Mesenchymal stem cell (in vitro differentiated cells and primary cell): ENCODE measurements at places on chromosomes 7 and 10.

GRCh38 chr7:90269163-90269562, 24.2 kb downstream of the CFAP69 start:
- DNase-seq: no peak

DNA sequence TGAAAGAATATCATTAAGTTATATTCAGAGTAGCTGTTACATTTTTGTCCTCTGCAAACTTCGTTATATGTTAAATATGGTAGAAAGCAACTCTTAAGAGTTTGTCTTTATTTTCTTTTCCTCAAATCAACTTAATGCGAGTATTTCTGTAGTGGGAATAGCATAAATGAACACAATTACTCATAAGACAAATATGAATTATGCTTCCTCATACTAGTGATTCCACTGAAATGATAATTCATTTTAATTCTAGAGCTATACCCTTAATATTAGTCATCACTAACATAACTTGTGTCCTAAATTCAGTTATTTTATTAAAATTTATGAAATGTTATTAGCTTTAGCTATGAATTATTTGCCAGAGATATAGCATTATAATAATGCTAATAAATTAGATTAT, 820.6 kb upstream of the KCND2 start:
- no peak for DNase-seq

GRCh38 chr10:108911814-108912541, 1011.3 kb downstream of the XPNPEP1 start:
- DNase-seq: peak; percentile 84

DNA sequence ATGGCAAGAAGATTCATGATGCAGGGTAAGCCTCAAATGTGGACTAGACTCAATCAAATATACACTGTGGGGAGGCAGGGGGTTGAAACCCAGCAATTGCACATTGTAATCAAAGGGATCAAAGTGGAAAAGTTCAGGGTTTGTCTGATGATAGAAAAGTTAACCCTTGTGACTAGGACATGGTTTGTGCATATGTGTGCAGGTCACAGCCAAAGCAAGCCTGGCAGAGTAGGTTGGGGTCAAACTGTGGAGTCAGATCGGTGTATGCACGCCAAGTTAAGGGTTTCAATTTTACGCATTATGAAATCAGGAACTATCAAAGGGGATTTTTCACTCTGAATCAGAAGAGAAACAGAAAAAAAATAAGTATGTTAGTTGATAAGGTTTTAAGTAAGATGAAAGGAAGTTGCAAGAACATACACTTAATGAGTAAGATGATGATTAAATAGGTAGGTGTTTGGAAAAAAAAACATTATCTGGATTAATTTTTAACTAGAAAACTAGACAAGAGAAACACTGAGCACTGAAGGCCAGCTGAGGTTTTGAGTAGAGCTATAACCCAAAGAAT, 188.3 kb downstream of the DGKB start:
- no peak for DNase-seq

- no peak for DNase-seq
These were observed 229.8 kb upstream of the NPY start for GRCh38 chr7:24054236-24054635.

DNA sequence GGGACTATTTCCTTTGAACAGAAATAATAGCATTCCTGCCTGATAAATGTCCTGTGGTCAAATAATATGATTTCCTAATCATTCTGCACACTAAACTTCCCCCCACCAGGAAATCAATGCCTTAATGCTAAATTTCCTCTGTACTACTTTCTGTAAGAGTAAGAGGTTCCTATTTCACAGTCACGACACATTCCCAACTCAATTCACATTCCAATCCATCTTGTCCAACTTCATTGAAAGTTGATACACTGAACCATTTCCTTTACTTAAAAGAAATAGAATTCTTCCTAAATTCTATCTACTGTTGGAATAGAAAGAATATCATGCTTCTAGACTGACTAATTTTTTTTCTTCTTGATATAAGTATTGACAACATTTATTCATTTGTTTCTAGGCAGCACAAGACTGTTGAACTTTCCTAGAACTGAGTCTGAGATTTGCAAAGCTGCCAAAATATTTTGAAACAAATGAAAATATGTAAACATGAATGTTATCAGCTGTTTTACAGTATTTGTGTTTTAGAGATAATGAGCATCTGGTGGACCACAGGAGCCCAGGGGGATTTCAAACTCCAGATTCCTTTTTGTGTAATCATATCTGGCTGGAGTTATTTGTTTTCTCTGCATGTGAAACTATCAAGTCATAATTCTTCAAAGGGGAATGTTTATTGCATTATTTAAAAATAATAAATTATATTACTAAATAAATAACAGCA, 121.5 kb downstream of the TPST1 start:
- DNase-seq: peak; percentile 71

GRCh38 chr10:72709041-72709440, 17.1 kb downstream of the MCU start:
- DNase-seq: no peak

DNA sequence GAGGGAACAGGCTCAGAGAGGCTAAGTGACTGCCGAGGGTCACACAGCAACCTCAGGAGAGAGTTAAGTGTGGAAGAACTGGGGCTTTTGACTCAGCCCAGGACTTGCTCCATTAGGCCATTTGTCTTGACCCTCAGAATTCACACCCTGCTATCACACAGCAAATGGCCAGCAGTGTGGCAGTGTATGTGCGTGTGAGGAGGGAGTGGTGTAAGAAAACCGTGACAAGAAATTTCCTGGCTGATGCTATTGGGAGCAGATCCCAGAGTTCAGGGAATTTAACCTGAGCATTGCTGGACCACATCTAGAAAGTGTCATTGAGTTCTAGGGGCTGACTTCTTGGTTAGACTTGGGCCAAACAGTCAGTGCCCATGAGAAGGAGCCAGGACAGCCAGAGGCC, 18.4 kb downstream of the VWA2 start:
- DNase-seq: peak; percentile 69

GRCh38 chr7:91041141-91041540, 223.1 kb upstream of the FZD1 start:
- no peak for DNase-seq

GRCh38 chr10:30784897-30785605, 155.5 kb upstream of the LYZL2 start:
- DNase-seq: peak; percentile 87

DNA sequence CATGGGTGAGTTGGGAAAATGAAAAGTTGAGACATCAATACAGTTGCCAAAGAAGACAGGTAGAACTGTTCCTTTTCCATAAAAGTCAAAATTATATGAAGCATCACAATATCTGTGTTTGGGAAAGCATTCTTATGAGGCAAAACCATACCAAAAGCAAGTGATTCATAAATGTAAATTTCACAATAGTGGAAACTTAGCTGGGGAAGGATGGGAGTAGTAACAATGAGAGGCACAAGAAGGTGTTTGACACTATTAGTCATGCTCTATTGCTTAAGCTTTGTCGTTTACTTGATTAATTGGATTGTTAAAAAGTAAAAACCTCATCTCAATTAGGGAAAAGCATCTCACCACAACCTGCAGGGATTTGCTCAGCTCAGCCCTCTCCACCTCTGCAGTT, 240.2 kb downstream of the C7orf25 start:
- DNase-seq: peak; percentile 58

DNA sequence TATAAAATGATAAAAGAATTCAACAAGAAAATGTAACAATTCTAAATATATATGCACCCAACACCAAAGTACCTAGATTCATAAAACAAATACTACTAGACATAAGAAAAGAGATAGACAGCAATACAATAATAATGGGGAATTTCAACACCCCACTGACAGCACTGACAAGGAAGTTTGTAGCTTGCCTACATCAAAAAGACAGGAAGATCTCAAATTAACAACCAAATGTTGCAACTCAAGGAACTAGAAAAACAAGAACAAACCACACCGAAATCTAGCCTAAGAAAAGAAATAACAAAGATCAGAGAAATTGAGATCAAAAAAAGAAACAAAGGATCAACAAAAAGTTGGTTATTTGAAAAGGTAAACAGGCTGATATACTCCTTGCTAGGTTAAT, 36.5 kb upstream of the TNKS2 start:
- DNase-seq: no peak

DNA sequence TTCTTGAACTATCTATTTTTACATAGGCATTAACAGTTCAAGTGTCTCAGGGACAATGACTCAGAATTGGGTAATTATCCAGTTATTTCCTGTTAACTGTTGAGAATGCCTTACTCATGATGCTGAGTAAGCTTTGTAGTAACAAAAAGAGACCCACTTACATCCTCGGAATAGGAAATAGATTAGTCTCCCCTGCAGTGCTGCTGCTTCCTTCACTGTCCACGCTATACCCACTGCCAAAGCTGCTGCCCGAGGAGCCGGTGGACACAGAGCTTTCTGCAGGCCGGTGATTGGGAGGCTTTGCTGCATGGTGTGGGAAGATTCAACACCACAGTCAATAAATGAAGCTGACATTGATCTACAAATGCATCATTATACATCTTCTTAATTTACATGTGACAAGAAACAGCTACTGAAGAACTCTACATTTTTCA, 357.1 kb downstream of the PCLO start:
- peak; percentile 94 for DNase-seq

DNA sequence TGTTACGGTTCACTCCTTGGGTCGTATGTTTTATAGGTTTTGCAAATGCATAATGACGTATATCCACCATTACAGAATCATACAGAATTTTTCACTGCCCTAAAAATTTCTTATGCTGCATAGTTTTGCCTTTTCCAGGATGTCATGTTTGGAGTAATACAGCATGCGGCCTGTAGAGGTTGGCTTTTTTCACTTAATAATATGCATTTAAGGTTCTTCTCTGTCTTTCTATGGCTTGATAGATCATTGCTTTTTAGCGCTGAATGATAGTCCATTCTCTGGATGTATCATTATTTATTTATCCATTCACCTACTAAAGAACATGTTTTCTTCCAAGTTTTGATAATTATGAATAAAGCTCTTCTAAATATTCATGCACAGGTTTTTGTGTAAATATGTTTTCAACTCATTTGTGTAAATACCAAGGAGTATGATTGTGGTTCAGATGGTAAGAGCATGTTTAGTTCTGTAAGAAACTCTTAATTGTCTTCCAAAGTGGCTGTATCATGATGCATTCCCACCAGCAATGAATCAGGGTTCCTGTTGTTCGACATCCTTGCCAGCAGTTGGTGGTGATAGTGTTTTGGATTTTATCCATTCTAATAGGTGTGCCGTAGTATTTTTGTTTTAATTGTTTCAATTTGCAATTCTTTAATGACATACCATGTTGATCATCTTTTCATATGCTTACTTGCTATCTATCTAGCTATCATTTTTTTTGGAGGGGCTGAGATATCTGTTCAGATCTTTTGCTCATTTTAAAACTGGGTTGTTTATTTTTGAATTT, 531.2 kb upstream of the GHITM start:
- peak; percentile 51 for DNase-seq

DNA sequence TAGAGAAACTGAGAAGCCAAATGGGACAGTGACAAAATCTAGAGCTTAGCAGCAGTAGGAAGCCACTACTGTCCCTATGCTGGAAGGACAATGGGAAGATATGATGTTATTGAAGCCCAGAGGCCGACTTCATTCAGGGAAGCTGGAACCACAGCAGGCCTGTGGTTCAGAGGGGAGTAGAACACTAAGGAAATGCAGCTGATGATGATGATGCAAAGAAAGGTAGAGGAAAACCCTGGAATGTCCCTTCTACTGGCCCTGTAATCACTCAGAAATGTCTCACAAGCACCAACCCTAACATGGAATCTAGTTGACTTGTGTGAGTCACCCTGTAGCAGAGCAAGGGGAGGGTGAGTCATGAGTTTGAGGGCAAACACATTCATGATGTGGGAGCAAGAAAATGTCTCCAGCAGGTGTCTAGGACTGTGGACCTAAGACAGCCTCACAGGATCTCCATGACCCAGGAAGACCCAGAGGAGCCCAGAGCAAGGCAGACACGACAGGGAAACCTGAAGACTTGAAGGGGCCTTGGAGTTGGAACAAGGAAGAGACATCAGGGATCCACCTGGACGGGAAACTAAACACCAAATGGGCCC, 37.0 kb upstream of the LRRC17 start:
- DNase-seq: peak; percentile 99

- DNase-seq: peak; percentile 96
These were observed 25.2 kb upstream of the ITGB1 start for GRCh38 chr10:32982911-32983909.

- DNase-seq: no peak
These were observed 365.7 kb downstream of the GATA3 start for GRCh38 chr10:8420182-8420581.

- DNase-seq: no peak
These were observed 116.0 kb upstream of the PDLIM1 start for GRCh38 chr10:95406651-95407280.

GRCh38 chr7:151752816-151753595, 123.9 kb downstream of the PRKAG2 start:
- no peak for DNase-seq

DNA sequence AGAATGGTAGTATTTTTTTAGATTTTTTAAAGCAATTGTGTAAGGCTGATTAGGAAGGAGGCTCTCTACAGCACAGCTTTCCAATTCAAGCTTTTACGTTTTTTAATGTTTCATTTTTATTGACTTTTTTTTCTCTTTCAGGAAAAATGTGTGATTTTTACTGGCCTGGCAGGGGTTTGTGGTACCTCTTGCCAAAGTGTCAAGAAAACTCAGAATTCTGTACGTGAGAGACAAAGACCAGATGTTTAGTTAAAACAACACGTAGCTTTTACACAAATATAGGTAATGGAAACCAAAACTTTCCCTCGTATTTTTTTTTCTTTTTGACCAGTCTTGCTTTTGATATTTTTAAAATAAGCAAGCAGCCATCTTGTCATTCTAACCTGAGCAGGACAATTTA, 6.0 kb upstream of the NPVF start:
- no peak for DNase-seq

DNA sequence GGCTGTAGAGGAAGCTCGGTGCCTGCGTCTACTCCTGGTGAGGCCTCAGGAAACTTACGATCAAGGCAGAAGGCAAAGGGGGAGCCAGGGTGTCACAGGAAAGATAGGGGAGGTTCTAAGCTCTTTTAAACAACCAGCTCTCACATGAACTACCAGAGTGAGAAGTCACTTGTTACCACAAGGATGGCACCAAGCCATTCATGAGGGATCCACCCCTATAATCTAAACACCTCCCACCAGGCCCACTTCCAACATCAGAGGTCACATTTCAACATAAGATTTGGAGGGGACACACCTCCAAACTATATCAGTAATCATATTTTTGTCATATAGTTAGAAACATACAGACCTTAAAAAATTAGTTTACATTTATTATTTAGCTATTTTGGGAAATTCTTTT, 9.4 kb downstream of the NOC3L start:
- DNase-seq: no peak

DNA sequence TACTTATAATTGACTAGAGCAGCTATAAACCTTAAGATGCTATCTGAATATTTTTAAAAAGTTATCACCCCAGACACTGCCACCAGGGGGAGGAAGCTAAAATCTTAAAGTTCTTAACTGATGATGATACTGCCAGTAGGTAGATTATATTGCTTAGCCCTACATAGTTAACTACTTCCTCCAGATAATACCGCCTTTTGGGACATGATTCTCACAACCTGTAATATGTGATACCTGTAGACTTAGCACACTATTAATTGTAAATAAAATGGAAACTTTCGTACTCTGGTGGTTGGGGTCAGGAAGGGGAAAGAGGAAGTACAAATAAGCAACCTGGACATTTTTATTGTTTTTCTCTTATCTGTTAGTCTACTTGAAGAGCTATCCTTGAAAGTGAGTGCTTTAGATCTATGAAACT, 268.9 kb downstream of the ADK start:
- DNase-seq: peak; percentile 20

GRCh38 chr10:131160219-131160875, 151.2 kb downstream of the TCERG1L start:
- DNase-seq: no peak

GRCh38 chr10:37860494-37861190, 3.2 kb upstream of the ZNF248 start:
- DNase-seq: peak; percentile 44
